Kidney epithelial cell (primary cell): ENCODE measurements at places on chromosomes 5 and 9. TPM values are rescaled to one million over a fixed set of nuclear protein-coding genes. Genes with fewer than 3 reads are reported as not detected.

The ELOVL7 gene
- 31.6 and 35.3 TPM in 2 replicates for total RNA-seq

The CYLC2 gene
- not detected in 2 replicates for total RNA-seq

GRCh38 chr5:68331192-68332079, 115.9 kb downstream of the PIK3R1 start:
- DNase-seq, result no peak

DNA sequence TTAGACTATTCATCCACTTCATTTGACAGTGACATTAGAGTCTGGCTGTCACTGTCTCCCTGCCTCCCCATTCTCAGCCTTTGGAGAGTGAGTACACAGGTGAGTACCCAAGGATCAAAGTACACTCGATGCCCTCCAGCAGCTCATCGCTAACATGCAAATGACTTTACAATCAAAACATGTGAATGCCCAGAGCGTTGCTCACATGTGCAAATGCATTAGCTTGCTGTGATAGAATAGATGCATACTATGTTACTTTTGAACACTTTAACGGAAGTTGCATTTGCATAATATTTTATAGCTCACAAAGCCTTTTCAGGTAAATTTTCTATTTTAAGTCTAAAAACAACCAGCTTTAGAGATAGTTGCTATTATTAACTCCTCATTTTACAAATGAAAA, 107.6 kb downstream of the SYK start:
- DNase-seq, result no peak

The PRRX2 gene
- 0.27 TPM in 1 of 2 replicates, not detected in the other for total RNA-seq

The IRX1 gene
- 6.5 and 6.6 TPM in 2 replicates for total RNA-seq

DNA sequence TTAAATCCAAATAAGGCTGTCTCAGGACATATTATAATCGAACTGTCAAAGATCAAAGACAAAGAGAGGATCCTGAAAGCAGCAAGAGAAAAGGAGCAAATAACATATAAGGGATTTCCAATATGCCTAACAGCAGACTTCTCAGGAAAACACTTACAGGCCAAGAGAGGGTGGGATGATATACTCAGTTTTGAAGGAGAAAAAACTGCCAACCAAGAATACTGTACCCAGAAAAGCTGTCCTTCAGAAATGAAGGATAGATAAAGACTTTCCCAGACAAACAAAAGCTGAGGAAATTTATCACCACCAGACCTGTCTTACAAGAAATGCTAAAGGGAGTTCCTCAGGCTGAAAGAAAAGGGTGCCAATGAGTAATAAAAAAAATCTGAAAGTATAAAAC, 16.0 kb downstream of the EGFLAM start:
- DNase-seq, result no peak

- DNase-seq, result no peak
Measured at GRCh38 chr5:9661316-9662015, 31.3 kb upstream of the TAS2R1 start.

GRCh38 chr5:14920121-14920520, 48.5 kb upstream of the ANKH start:
- no peak for DNase-seq

DNA sequence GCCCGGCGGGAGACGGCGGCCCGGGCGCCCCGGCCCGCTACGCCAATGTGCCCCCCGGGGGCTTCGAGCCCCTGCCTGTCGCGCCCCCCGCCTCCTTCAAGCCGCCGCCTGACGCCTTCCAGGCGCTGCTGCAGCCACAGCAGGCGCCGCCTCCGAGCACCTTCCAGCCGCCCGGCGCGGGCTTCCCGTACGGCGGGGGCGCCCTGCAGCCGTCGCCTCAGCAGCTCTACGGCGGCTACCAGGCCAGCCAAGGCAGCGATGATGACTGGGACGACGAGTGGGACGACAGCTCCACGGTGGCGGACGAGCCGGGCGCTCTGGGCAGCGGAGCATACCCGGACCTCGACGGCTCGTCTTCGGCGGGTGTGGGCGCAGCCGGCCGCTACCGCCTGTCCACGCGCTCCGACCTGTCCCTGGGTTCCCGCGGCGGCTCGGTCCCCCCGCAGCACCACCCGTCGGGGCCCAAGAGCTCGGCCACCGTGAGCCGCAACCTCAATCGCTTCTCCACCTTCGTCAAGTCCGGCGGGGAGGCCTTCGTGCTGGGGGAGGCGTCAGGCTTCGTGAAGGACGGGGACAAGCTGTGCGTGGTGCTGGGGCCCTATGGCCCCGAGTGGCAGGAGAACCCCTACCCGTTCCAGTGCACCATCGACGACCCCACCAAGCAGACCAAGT, 723 bp downstream of the SNX18 start:
- DNase-seq, result no peak

- DNase-seq, result no peak
Measured at GRCh38 chr9:136177224-136177623, 27.7 kb downstream of the LHX3 start.

- DNase-seq, result no peak
Measured at GRCh38 chr9:127769929-127770582, 8.4 kb downstream of the SH2D3C start.

The RNF180 gene
- 11.5 and 16.3 TPM in 2 replicates for total RNA-seq

DNA sequence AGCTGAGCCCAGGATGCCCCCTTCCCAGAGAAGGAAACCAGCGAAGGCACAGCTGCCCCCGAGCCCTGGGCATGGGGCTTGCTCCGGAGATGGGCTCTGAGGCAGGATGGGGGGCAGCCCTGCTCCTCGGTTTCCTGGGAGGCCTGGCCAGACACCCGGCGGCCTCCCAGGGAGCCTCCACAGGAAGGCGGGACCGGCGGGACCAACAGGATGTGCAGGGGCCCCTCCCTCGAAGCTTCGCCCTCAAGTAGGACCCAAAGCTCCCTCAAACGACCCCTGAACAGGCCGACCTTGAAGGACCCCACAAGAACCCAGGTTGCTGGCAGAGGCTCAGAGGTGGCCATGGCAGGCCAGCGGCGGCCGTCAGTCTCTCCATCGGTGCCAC, 11.7 kb downstream of the EXD3 start:
- no peak for DNase-seq

GRCh38 chr5:150322202-150322601, 19.5 kb upstream of the ARSI start:
- DNase-seq, result peak; percentile 72

DNA sequence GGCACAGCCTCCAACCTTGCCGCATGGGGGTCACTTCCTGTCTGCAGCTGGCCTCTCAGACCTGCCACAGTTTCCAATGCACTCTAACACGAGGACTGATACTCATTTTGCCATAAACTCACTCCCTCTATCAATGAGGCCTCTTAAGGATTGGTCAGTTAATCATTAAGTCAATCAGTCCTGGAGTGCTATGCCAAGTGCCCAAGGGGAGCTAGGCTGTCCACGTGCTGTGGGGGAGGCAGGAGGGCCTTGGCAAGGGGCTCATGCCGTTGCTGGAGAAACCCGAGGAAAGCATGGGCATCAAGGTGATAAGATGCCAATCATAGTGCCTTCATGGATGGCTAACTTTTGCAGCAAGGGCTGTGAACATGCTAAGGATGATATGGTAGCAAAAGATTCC, 1.7 kb upstream of the ALDH1B1 start:
- DNase-seq, result no peak

The RUFY1 gene
- total RNA-seq, result 43.8 and 56.5 TPM in 2 replicates

GRCh38 chr5:17189381-17190036, 27.9 kb upstream of the BASP1 start:
- DNase-seq, result no peak

The C5orf52 gene
- total RNA-seq, result not detected in 2 replicates

The VAV2 gene
- total RNA-seq, result 37.8 and 48.3 TPM in 2 replicates

DNA sequence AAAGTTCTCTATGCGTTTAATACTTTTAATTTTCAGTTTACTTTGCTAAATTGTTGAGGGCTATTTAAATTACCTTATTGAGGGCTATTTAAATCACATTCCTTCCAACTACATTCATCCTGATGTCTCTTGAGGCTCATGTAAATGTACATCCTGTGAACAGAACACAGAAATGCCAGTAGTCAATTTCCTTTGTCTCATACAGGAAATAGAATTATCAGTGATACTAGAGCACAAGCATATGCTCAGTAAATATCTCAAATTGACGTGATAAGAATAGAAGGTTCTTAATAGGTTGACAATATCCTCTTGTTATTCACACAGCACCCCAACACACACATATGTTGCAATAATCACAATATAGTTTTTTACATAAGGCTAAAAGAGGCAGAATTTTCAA, 449.0 kb downstream of the CYLC2 start:
- DNase-seq, result no peak

The FRMPD1 gene
- 0.04 TPM in 1 of 2 replicates, not detected in the other for total RNA-seq

The LEAP2 gene
- 0.25 and 0.34 TPM in 2 replicates for total RNA-seq
